OCI-LY7 (cell line): ENCODE measurements at places on chromosomes 7 and 10. TPM values are rescaled to one million over a fixed set of nuclear protein-coding genes. Genes with fewer than 3 reads are reported as not detected.

The CYP26A1 gene
- not detected in 2 replicates for total RNA-seq

The EEPD1 gene
- total RNA-seq: 6.1 and 8.1 TPM in 2 replicates

The IDE gene
- total RNA-seq: 38.7 and 42.4 TPM in 2 replicates

The CXCL12 gene
- not detected in 2 replicates for total RNA-seq

The SLC26A3 gene
- not detected in 2 replicates for total RNA-seq

The PPP1R3A gene
- total RNA-seq: not detected in 2 replicates

The BPGM gene
- 16.6 and 20.6 TPM in 2 replicates for total RNA-seq

The MOGAT3 gene
- not detected in 2 replicates for total RNA-seq

The TLL2 gene
- 0.87 and 0.97 TPM in 2 replicates for total RNA-seq

The PGAM2 gene
- total RNA-seq: 0.80 and 1.1 TPM in 2 replicates

The GRM3 gene
- not detected in 2 replicates for total RNA-seq

The GSTO2 gene
- 1.6 and 2.2 TPM in 2 replicates for total RNA-seq

The RNF148 gene
- not detected in 2 replicates for total RNA-seq

The SPDYE1 gene
- not detected in 2 replicates for total RNA-seq
